ENCODE measurements at places on chromosomes 7 and 10.

DNA sequence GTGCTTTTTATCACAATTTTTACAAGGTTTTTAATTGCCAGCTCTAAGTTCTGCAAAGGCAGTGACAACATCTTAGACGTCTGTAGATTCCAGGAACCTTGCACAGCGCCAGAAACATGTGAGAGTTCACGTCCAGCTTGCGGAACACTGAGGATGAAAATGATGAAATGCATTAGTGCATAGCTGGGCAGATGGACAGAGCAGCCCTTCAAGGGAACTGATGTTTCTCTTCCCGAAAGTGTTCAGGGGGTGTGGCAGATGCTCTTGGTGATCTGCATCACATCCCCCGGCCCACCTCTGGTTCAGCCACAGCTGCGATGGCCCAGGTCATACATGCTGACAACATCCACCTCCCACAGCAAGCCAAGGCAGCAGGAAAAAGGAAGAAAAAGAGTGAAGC, 40.9 kb downstream of the ITIH5 start:
- no peak for DNase-seq

DNA sequence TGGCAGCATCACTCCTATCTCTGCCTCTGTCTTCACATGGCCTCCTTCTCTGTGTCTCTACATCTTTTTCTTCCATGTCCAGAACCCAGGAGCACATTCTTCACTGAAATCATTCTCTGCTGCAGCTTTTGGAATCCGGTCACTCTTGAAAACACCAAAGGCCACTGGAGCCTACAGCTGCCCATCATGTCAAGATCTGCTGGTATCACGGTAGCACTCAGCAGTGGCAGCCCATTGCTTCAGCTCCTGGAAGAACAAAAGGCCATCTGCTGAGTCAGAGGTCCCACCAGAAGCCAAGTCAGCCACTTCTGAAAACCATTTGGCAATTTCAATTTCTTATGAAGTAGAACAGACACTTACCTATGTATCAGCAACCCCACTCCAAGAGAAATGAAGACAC, 6.1 kb upstream of the PCBD1 start:
- DNase-seq, result no peak

DNA sequence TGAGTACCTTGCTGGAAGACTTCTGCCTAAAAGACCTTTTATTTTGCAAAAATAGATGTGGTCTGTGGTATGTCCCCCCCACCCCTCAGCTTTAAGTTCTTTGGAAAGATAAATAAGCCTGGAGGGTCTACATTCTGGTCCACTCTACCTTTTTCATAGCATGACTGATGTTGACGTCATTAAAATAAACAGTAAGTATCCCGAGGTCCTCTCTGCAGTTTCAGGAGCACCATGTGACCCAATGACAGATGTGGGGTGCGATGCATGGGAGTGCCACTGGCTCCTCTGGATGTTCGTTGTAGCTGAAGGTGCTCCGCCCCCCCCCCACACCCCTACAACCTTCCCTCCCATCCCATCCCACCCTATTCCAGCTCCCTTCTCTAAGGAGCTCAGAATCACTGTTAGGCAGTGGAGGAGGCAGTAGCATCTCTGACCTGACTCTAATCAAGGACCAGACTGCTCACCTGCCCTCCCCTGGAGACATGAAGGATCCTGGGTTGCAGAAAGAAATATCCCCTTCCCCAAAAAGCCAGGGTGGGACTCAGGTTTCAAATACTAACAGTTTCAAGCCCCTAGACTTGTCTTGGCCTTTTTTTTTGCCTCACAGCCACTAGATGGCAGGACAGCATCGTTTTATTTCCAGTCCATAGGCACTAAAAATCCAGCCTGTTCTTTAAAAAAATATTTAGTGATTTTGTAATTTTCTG, 25.1 kb downstream of the CASP7 start:
- peak; percentile 34 for DNase-seq

GRCh38 chr7:66741-67140, 125.6 kb upstream of the FAM20C start:
- no peak for DNase-seq

GRCh38 chr7:116298576-116298975, 88.2 kb downstream of the TES start:
- no peak for DNase-seq

DNA sequence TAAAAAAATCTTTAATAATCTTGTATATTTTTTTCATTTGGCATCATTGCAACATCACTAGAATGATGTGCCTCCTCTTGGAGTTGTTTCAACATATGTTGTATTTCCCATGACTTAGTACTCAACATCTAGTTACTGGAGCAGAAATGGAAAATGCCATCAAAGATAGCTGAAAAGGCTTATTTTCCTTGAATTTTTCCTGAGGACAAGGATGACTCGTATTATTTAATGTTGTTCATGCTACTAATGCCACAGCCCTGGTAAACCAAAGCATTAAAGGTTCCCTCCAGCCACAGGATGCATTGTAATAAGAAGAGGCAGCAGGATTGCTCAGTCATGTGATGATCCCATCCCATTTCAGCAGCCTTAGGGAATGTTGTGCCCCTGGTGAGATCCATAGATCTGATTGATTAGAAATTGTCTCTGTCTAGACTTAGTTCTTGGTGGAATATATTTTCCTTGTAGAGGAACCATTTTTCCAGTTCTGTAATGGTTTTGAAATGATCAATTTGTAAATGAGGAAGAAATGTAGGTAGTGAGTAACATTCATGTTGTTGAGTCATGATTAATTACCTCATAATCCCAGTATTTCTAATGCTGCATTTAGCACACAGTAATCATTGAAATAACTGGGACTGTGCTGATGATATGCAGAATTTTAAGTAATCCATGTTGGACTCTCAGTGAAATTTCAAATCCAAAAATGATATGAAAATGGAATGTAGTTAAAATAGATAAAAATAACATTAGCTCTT, 91.3 kb upstream of the SMIM30 start:
- DNase-seq, result peak; percentile 72

GRCh38 chr10:97564776-97565175, 7.8 kb upstream of the ANKRD2 start:
- DNase-seq, result no peak

- peak; percentile 84 for DNase-seq
Measured at GRCh38 chr10:47384148-47384921, at the start of gene ZNF488. ZNF488 (minus strand) TSS chr10:47384293; CDS start chr10:47368829, 15,464 bp downstream.

GRCh38 chr7:86222806-86223205, 420.9 kb upstream of the GRM3 start:
- no peak for DNase-seq

DNA sequence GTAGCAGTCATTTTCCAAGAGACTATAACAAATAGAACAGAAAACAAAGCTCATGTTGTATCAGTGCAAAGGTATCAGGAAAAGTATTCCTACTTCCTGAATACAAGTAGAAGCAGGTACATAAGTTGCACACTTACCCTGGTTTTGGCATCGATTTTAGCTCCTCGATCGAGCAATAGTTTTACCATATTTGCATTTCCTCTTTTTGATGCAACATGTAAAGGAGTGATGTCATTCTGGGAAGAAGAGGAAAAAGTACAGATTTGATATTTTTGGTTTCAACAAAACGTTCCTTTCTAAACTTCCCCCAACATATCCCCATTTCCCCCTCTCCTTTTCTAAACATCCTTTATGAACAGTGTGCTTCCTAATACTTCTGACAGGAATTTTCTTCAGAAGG, 155.1 kb downstream of the ANK3 start:
- DNase-seq, result no peak

DNA sequence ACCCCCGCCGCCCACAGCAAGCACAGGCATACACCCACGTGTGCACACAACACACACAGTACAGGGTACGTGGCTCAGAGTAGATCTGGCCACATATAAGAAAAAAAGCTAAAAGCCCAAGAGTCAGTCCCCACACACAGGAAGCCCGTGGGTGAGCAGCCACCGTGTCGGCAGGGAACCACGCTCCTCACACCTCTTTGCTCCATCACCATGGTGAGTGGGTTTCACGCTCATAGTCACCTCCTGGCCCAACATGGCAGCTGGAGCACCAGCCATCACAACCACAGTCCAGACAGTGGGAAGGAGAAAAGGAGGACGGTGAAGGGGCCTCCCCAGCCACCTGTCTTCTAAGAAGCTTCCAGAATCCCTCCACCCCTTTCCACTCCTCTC, 76.0 kb upstream of the PDGFA start:
- DNase-seq, result no peak

DNA sequence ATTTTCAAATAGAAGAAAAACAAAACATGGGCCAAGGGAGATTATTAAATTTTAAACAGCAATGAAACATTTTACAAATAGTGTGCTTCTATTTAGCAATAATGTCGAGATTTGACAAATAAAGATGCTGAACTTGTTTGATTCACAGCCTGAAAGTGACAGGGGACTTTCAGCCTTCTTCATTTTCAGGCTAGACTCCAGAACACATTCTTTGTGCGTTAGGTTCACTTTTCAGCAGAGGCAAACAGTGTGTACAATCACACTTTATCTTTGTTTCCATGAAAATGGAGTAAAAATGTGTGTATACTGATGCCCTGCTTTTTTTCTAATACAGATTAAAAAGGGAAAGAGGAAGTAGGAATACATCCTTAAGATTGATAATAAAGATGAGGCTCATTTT, 35.6 kb downstream of the FAM171A1 start:
- DNase-seq, result no peak

DNA sequence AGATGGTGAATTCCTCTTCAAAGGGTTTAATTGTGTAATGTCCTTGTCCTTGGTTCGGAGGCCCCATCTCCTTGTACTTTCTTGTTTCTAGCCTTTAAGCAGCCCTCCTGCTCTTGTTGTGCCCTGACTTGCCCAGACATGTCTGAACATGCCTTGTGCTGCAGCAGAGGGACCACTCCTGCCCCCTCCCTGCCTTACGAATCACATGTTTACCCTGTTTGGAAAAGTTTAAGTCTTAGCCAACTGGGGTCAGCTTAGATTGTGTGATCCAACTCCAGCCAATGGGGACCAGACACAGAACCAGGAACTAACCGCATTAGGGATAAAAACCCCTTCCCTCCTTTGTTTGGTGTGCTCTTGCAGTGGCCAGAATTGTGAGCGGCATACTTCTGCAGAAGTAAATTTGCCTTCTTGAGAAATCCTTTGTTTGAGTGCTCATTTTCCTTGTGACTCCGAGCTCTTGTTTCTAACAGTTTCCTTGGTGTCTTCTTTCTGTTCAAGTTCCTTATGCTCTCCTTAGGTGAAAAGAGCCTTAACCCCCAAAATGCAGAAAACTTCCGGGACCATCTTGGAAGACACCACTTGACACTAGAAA, 29.4 kb downstream of the CLRN3 start:
- DNase-seq, result no peak

DNA sequence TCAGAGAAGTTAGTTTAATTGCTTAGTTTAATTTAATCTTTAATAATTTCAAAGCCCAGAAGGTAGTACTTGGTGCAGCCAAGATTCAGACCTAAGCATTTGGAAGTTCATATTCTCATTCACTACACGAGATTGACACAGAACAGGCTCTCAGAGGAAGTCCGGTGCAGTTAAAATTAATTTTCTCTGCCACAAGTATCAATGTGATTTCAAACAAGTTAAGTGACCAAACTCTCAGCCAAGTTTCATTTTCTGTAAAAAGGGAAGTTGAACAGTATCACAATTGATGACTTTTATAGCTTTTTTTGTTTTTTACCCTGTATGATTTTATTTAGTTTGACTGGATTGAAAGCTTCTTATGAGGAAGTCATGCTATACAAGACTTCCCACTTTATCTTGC, 1494.9 kb upstream of the LRRTM3 start:
- no peak for DNase-seq

DNA sequence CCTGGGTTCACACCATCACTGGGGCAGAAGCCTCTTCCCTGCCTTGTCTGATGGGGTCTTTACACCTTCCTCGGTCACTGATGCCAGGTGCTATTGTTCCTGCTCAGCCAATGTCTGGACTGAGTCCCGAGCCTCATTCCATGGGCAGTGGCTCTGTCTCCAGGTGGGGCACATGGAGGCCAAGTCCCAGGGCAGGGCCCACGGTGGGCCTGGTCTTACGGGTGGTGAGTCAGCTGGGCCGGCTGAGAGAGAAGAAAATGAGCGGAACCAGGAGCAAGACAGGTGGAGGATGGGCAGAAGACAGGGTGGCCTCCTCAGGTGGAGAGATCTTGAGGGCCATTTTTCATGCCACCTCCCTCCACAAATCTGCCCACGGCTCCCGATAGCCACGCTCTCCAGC, 131.7 kb upstream of the FAM20C start:
- no peak for DNase-seq

GRCh38 chr7:92421676-92422435, 25.4 kb upstream of the GATAD1 start:
- peak; percentile 29 for DNase-seq

DNA sequence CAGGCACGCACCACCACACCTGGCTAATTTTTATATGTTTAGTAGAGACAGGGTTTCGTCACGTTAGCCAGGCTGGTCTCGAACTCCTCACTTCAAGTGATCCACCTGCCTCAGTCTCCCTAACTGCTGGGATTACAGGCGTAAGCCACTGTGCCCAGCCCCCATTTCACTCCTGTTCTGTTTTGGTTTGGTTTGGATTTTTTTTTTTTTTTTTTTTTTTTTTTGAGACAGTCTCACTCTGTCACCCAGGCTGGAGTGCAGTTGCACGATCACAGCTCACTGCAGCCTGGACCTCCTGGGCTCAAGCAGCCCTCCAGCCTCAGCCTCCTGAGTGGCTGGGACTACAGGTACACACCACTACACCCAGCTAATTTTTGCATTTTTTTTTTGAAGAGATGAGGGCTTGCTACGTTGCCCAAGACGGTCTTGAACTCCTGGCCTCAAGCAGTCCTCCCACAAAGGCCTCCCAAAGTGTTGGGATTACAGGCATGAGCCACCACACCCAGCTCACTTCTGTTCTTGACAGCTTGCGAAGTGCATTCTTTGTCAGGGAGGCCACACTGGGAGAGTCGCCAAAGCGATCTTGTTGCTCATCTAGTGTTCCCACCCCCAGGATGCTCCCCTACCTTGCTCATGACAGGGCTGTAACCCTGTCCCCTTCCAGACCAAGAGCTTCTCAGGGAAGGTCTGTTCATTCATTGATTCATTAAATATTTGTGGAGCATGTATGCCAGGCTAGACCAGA, 229.1 kb downstream of the CUX1 start:
- DNase-seq, result no peak

DNA sequence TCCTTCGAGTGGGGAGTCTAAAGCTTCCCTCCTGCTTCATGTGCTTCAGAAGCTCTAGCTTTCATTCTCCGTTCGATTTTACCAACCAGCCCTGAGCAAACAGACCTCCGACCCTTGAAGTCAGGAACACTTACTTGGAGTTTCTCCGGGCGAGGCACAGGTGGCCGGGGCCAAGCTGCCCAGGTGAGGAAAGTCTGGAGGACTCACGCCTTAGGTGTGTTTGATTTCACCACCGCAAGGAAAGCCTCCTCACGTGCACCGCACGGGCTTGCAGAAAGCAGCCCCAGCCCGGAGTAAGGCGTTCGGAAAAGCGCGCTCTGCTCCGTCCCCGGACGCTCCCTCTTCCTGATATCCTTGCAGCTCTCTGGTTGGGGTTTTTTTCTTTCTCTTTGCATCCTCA, 30.1 kb upstream of the CNPY1 start:
- no peak for DNase-seq

DNA sequence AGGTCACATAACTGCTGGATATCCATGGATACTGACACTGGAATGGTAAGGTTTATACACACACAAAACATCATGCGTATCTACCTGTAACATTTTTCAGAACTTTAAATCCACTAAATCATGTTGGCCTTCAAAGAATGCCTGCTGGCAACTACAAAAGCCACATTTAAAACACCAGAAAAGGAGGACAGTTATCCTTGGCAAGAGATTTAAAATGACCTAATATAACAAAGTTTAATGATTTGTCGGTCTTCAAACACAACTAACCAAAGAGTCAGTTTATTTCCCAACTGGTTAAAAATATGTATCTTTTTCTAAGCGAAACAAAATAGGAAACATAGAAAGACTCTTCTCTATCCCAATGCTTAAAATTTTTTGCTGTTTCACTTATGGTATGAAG, 24.0 kb downstream of the WAPL start:
- DNase-seq, result peak; percentile 25
